DMS 273 treated with DMSO at 0.1 percent for 48 hours (cell line): ENCODE measurements at places on chromosomes 7 and 10.
A peak's percentile ranks its signal among the peaks of the same experiment; 100 is the strongest.

GRCh38 chr7:95993380-95993779 lies 221.0 kb downstream of the DYNC1I1 start:
- no peak for DNase-seq

DNA sequence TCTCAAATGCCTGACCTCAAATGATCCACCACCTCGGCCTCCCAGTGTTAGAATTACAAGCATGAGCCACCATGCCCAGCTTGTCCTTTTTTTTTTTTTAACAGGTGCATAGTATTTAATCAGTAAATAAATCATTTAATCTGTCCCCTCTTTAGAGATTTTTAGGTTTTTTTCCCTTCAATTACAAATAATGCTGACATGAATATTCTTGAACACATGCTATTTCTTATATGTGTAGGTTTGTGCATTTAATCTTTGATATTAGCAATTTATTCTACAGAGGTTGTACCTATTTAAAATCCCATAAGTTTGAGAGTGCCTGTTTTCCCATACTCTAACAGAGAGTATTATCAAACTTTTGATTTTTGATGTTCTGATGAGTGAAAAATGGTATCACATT lies 24.2 kb upstream of the ARMC3 start:
- no peak for DNase-seq

DNA sequence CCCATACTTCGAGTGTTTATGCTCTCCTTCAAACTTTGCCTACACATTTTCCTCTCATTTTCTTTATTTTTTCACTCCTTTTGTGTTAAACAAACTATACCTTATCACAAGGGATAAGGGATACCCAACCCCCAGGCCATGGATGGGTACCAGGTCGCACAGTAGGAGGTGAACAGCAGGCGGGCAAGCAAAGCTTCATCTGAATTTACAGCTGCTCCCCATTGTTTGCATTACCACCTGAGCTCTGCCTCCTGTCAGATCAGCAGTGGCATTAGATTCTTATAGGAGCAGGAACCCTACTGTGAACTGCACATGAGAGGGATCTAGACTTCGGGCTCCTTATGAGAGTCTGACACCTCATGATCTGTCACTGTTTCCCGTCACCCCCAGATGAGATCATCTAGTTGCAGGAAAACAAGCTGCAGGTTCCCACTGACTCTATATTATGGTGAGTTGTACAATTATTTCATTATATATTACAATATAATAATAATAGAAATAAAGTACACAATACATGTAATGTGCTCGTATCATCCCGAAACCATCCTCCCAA lies 28.5 kb downstream of the ZC3HC1 start:
- DNase-seq, result no peak

DNA sequence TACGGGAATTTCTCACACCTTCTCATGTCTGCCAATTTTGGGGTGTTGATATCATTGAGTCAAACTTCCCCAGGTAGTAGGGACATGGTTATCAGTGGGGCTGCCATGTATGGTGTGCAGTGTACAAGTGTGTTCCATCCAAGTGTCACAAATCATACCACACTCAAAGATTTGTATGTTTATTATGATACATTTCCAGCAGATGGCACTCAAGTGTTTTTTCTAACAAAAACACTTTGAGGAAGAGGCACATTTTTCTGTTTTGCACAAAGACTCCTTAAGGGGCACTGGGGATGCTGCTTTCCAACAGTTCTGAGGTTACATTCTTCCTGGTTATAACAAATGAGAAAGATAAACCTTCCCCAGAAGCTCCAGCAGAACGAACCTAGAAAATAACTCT lies 414.5 kb downstream of the REEP3 start:
- DNase-seq, result no peak

- DNase-seq, result no peak
These were observed 1.9 kb downstream of the KCTD7 start for GRCh38 chr7:66630531-66630930.

DNA sequence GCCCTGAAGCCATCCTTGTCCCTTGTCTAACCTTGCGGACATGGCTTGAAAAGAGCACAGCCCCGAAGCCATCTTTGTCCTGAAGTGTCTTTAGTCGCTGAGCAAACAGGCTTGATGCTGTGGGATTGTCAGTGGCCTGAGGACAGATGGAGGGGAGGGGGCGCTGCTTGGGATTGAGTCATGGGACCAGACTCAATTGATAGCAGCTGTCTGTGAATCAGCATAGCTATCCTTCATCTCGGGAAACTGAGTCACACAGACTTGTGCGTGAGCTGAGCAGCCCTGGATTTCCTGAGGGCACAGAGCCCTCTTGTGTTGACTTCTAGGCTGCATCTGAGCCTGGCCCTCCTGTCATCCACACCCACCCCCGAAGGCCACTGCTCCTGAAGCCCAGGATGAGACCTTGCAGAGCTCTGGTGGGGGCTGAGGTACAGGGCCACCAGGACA lies 14.4 kb downstream of the MYO1G start:
- DNase-seq, result no peak

- DNase-seq, result no peak
These were observed 56.3 kb downstream of the DENND2A start for GRCh38 chr7:140584195-140584851.

DNA sequence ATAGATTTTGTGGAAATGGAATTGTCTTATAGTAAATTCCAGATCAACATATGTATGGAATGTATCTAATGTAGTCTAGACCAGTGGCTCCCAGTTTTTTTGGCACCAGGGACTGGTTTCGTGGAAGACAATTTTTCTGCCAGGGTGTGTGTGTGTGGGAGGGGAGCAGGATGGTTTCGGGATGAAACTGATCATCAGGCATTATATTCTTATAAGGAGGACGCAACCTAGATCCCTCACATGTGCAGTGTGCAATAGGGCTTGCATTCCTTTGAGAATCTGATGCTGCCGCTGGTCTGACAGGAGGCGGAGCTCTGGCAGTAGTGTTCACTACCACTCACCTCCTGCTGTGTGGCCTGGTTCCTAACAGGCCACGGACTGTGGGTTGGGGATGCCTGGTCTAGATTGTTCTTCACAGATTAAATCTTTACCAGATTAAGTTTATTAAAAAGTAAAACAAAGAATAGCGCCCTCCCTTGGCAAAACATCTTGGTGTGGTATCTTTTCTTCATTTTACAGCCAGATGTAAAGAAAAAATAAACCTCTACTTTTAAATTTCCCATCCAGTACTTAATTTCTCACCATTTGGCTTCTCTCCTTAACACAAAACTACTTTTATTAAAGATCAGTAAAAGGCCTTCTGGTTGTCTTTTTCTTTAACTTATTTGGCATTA lies 48.4 kb downstream of the SEPTIN7 start:
- DNase-seq, result no peak

DNA sequence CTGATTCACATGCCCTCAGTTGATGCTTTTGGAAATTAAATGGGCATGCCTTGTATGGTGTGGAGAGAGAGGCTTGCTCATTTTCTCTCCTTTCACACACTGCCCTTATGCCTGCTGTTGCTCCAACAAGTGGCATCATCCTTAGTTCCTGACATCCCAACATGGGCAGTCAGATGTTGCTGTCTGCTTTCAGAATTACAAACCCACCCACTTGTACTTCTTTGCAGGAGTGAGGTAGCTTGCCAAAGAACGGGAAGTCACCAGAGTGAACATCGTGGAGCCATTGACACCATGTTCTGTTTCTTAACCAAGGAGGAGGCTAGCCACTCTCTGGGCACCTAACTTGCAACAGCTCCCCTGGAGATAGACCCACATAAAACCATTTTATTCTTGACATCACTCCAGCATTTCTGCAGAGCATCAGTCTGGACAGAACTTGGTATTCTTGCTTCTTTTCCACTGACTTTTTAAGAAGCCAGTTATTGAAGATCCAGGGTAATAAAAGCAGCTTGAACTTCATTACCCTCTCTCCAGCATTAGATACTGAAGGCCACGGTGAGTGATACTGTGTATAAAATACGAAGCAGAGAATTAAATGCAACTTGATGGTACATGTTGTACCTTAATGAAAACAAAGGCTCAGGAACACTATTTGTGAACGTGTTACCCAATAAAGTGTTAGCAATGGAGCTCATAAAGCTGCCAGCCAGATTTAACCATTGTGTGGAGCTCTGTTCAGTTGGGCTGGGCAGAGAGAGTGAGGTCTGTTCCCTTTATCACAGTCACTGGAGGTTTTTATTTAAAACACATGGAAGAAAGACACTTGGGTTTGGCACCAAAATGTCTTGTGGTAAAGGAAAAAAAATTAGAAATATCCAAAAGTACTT lies 195.8 kb upstream of the HABP2 start:
- no peak for DNase-seq

- no peak for DNase-seq
These were observed 33.1 kb downstream of the HABP2 start for GRCh38 chr10:113585949-113586348.

- DNase-seq, result peak; percentile 84
These were observed 18.0 kb downstream of the STX1A start for GRCh38 chr7:73701357-73701995.

DNA sequence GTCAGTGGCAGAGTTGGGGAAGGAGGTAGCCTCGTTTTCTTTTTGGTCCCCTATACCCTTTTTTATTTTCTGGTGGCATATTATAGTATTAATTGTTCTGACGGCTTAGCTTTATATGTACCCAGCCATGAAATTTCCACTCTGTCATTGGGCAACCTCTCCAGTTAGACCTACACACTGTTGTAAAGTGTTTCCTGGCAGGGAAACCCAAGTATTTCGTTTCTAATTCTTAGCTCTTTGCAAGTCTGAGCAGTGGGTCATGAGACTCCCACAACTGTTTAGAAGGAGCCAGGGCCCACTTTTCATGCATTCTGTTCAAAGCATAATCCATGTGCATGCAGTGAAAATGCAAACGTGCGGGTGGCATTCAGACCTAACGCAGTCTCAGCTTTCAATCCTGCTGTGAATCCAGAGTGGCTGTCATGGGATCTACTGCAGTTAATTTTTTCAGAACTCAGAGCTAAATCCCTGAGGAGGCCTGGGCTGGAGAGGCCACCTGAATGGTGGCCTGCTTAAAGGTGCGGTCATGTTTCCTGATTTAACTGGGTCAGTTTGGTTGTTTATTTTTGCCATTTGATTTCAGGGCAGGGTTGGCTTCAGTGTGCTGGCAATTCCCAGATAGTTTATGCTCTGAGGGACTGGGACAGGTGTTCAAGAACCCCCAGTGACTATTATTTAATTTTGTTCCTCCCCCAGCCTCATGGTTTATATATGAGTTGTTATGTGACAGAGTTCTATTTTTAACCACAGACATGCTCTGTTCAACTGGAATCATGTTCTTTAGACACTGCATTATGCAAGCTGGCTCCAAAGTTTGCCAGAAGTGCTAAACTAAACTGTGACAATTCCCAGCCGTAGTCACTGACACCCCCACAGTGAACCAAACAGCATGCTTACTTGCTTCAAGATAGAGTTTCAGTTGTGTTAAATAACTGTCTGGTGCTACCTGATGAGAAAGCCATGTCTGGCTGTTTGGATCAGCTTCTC lies 27.4 kb upstream of the SYPL1 start:
- peak; percentile 77 for DNase-seq

DNA sequence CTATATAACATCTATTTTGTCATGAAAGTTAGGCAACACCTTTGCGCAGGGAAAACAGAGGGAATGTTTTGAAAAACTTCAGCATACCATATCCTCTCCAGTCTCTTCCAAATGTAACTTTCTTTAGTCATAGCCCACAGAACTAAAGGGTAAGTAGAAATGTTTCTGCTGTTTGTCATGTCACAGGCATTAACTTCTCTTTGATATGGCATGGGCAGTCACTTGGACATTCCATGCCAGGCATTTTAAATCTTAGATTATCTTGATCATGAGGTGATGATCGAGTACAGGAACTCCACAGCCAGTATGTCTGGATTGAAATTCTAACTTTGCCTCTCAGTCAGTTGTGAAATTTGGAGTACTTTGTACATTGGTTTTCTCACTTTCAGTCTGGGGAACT lies 27.5 kb upstream of the ETV1 start:
- no peak for DNase-seq

DNA sequence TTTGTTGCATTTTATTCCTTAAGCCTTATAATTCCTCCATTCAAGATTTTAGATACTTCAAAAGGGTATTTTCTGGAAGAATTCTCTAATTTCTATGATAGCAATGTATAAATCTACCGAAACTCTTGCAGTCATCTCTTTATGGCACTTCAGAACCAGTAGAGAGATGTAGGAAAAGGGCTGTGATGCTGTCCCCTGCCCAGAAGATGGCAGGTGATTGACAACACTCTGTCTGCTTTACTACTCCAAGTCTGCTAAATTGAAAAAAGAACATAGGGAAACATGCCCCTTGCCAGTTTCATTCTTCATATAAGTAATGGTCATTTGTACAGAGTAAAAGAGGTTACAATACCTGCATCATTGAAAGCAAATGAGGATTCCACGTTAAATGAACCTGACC lies 5.1 kb downstream of the TCTN3 start:
- no peak for DNase-seq

DNA sequence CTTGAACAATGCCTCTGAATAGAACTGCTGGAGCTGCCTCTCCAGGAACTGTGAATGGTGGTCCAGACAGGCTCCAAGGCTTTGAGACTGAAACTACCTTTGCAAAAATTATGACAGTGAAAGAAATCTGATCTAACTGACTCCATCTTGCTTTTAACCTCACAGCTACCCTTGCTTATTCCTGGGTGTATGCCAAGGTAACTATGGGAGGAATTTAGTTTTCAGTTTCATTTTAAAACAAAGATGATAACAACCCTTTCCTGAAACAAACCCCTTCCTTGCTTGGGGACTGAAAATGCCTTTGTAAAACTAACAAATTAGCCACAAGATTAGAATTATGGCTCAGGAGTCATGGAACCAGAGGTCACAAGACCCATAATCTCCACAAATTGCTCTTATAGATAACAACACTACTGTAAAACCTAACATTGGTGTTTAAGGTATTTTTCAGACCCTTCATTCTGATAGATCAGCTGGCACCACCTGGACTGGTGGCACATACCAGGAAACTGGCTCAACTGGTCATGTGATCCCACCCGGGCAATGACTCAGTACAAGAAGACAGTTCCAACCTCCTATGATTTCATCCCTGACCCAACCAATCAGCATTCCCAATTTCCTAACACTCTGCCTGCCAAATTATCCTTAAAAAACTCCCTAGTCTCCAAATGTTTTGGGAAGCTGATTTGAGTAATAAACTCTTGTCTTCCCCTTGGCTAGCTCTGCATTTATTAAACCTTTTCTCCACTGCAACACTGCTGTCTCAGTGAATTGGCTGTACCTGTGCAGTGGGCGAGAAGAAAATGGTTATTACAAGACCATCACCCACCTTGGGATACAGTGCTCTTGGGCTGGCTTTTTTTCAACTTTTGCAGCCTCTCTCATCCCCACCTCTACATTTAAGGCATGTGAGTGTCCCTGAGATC lies 608.1 kb downstream of the TYW1 start:
- DNase-seq, result no peak

DNA sequence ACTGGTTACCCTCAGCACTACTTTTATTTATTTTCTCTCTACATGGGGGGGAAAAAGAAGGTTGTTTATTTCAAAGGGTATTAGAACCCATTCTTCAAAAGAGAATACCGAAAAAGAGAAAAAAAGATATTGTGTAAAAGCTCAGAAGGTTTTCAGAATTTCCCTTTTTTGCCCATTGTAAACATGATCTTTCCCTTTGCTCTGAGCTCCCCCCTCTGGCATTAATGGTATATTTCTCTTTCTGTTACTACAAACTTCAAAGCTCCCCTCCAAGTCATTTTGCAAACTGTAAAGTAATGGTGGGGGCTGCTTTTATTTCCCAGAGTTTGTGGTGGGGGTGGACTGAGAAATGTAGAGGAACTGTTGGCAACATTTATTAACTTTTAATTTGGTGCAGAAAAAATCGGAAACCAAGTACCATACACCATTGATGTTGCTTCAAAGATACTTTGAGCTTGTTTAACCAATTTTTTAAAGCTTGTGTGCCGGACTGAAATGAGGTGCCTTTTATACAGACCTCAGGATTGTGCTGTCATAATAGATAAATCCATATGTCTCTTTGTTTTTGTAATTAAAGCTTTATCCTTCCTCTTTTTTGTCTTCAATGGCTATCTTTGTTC lies 181.5 kb downstream of the EXOC4 start:
- no peak for DNase-seq
